SK-N-SH (cell line): ENCODE measurements at places on chromosomes 7 and 10.

- DNase-seq, result peak; percentile 84
These were observed 84.8 kb upstream of the COL13A1 start for GRCh38 chr10:69716711-69717560.

GRCh38 chr7:37770838-37771237, 77.6 kb upstream of the NME8 start:
- DNase-seq, result peak; percentile 19

DNA sequence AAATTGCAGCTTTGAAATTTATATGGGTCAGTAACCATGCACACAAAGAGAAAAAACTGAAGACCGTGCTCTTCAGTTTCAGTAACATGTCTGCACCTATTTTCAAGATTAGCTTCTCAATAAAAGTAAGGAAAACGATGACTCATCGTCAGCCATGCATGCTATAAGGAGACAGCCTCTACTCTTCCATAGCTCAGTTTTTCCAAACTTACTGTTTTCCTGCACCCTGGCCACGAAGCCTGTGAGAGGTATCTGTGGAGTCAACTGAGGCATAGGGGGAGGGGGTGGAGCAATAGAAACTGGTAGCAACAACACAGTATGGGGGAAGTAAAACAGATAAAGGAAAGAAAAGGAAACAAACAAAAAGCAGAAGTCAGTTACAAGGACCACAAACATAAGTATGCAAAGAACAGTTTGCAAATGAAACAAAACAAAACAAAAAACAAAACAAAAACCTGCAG, 58.0 kb downstream of the PDSS1 start:
- no peak for DNase-seq

DNA sequence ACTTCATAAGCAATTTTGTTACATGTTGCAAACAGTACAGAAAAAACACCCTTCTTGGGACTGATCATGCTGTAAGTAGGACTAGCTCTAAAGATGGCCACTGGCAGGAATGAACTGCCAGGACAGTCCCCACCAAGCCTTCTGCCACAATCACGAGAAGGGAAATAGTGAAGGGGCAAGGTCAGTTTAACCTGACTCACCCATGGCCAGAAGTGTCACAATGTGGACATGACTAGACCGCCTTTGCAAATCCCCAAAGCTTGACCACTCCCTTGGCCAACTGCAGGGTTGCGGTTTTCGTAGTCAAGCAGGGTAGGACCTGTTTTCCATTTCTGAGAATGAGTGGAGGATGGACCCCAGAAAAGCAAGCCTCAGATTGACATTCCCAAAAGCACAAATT, 19.4 kb upstream of the FRAT2 start:
- no peak for DNase-seq

GRCh38 chr10:103881416-103882284, 26.3 kb upstream of the SH3PXD2A start:
- no peak for DNase-seq

DNA sequence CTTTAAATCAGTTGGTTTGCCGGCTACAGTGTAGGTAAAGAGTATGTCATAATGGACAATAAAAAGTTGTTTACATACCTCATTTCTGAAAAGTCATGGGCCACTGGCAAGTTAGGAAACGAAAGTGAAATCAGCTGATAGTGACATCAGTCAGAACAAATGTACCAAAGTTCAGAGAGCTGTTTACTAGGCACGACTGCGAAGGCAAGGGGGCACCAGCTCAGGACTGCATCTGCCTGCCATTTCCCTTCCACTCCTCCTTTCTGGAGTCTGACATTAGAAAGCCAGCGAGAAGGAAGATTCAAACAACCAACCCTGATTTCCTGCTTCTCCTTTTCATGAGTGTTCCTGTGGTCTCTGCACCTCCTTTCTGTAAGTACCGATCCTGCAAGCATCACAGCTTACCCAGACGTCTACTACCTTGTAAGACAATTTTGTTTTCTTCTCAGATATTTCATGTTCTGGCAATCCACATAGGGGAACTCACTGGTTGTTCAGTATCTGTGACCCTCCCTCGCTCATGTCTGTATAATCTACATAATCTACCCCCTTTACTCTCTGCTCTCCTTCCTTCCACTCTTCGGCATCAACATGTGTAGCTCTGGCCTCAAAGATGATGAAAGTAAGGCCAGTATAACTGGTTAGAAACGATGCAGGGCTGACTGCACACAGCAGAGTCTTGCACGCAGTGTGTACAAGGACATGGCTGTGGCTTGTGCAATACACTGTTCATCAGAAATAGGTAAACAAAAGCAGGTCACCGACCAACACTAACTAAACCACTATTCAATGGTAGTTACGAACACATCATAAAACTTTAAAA, at the start of gene TMEM140:
TMEM140 (plus strand) TSS at position 174 of the 823 bp plus-strand sequence. CDS start 16,370 bp downstream, outside the sequence.
- DNase-seq, result no peak

- no peak for DNase-seq
These were observed 59.2 kb upstream of the JCAD start for GRCh38 chr10:30118590-30118989.

DNA sequence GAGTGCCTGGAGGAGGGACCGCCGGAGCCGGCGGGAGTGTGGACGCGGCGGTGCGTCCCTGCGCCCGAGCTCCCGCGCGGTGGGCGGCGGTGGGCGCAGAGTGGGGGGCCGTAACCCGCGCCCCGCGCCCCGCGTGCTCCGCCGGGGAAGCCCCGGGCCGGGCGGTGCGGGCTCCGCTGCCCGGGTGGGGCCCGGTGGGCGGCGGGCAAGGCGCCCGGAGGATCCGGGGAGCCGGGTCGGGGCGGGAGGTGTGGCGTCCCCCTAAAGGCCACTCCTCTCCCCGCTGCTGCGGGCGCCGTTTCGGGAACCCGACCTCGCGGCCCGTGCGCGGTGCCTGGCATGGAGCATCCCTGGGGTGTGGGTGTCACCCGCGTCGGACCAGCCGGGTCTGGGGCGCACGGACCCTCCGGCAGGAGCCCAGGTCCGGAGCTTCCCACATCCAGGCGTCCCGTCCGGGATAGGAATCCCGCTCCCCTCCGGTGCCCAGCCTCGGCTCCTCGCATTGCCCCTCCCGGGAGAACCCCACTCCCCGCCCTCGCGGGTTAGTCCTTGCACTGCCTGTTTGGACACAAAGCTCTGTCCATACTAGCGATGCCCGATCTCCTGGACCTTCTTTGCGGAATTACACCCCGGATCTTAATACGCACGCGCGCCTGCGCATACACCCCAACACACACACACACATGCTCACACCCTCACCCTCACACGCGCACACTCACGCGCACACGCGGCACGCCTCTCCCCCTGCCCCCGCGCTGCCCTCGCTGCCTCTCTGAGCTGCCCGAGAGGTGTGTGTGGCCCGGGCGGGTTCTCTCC, 723 bp downstream of the MTURN start:
- peak; percentile 88 for DNase-seq

GRCh38 chr10:132518572-132519381, 18.8 kb upstream of the INPP5A start:
- DNase-seq, result no peak

DNA sequence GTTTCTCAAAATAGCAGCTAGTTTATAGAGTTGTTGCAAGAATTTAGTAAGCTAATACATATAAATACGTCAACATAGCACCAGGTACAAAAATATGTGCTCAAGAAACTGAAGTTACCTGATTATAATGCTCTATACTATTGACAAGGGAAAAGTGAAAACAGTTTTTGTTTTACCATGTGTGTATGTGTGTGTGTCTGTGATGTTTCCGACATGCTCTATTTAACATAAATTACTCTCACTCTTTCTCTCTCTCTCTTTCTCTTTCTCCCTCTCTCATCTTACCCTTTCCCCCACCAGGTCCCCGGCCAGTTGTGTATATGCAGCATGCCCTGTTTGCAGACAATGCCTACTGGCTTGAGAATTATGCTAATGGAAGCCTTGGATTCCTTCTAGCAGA, 4.3 kb downstream of the LIPN start:
- no peak for DNase-seq

DNA sequence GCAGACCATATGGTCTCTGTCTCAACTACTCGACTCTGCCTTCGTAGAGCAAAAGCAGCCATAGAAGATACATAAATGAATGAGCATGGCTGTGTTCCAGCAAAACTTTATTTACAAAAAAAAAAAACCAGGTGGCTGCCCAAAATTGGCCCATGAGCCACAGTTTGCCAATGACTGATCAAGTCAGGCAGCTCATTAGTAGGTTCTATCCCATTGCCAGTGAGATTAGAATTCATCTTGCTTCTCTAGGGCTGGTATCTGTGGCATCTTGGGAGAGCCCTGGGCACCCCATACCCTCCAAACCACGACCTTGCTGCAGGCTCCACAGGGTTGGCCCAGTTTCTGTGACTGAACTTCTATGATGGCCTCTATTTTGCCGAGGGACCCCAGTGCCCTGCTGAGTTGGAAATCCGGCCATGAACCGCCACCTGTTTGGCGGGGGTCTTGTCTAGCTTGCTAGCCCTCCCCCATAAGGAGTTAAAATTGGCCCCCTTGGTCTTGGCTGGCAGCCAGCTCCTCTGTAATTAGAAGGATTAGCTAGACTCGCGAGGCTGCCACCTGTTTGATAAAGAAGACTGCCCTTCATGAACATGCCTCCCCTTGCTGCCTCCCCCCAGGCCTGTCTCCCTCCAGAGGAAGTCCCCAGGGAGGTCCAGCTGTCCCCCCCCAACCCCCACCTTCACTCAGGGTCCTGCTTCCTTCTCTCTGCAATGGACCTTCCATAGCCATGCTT, 83.9 kb downstream of the CHN2 start:
- DNase-seq, result no peak

DNA sequence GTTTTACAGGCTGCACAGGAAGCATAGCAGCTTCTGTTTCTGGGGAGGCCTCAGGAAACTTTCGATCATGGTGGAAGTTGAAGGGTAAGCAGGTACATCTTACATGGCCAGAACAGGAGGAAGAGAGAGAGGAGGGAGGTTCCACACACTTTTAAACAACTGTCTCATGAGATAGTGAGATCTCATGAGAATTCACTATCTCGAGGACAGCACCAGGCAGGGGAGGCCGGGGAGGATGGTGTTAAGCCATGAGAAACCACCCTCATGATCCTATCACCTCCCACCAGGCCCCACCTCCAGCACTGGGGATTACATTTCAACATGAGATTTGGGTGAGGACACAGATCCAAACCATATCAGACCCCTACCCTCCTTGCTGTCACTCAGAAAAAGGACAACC, 23.7 kb downstream of the ZNF503 start:
- no peak for DNase-seq

DNA sequence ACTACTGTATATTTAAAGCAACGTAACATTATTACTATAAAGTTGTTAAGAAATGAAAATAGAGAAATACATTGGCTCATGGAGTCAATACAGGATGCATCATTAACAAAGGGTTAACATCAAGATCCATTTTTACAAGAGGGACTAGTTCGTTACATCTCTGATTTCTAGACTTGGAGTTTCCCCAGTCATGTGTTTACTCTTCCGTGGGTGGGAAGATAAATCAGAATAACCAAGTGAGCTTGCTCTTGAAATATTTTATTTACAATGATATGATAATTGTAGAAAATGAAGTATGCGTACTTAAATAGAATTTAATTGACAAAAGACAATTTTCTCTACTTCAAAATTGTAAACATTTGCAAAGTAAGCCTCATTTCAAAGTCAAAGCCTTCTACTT, 1.0 kb upstream of the PRKAR2B start:
- DNase-seq, result peak; percentile 30

GRCh38 chr7:103446049-103446520, at the start of gene SLC26A5:
Gene SLC26A5 (minus strand): TSS chr7:103446207. CDS start chr7:103421514, 24,693 bp downstream.
- peak; percentile 82 for DNase-seq

- DNase-seq, result no peak
These were observed 104.3 kb upstream of the CAV2 start for GRCh38 chr7:116395141-116395791.

DNA sequence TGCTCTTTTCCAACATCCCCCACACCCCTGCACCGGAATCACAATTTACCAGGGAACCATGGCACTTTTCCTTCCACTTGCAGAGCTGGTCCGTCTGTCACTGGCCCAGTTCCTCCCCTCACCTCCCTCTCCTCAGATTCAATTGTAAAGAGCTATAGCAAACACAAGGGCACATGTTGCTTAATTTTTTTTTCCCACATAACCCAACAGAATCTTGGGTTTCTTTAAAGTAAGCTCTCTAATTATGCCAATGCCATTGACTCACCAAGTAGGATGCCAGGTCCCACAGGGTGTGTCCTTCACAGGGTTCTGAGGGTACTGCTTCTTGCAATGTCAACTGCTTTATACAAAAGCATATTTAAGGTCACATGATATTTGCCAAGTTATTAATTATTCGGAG, 262.2 kb downstream of the AUTS2 start:
- DNase-seq, result no peak

GRCh38 chr10:109882251-109883057, 40.9 kb downstream of the XPNPEP1 start:
- DNase-seq, result no peak

GRCh38 chr7:68725843-68726785, 872.2 kb upstream of the AUTS2 start:
- no peak for DNase-seq

DNA sequence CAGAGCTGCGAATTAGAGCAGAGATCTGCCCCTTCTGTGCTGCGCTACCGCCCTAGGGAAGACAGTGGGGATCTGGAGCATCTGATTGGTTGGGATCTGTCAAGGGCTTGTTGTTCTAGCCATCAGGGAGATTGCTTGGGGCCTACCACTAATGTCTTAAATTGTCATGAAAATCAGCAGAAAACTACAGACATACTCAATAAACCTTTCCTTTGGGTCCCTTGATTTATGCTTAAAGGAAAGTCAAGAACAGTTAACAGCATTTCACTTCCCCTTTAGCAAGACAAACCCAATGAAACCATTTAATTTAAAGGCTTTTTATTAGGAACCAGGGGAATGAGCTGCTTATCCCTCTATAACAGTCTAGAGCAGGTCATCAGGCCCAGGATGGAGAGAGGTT, 10.0 kb downstream of the SLC25A28 start:
- DNase-seq, result no peak

DNA sequence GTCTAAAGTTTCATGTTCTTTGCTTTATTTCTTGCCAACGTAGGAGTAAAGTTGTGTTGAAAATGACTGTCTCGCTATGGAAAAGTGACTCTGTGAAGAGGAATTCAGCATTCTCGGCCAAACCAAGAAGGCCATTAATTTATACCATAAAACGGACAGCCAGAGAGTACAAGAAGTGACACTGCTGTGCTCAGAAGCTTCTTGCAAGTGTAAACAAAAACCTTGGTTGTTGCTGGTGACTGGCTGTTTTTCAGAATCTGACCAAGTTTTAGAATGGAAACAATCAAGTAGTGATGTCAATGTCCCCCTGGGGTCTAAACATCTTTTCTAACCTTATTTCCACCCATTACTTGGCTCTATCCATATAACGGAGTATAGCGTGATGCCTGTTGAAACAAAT, 201.9 kb downstream of the INHBA start:
- no peak for DNase-seq

DNA sequence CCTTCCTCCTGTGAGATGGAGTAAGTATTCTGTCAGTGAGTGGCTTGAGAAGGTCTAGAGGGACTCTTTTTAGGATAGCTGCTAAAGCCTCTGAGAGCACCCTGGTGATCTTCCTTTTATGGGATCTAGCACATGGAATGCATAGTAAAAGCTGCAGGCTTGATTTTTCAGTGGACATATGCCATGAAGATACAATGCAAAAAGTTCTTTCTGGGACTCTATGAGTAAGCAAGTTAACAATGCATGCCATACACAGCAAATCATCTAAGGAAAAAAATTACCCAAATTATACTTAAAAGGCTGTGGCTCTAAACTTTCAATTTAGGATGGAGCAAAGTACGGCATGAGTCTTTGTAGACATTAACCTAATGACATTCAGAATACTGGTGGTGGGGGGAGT, 154.5 kb downstream of the SGMS1 start:
- no peak for DNase-seq
